ENCODE measurements at places on chromosomes 16 and 17. TPM values are rescaled to one million over a fixed set of nuclear protein-coding genes. Genes with fewer than 3 reads are reported as not detected.

GRCh38 chr17:45306623-45307022 is 10.2 kb downstream of the MAP3K14 start:
- DNase-seq: no peak

The PRRT2 gene
- 0.22 TPM for total RNA-seq

- DNase-seq: no peak
Observed at GRCh38 chr16:66521252-66521713, 28.6 kb downstream of the TK2 start.

The SMIM36 gene
- total RNA-seq: not detected

GRCh38 chr17:42285346-42286050 is 2.8 kb upstream of the STAT5A start:
- DNase-seq: no peak

The KRT12 gene
- not detected for total RNA-seq

All from NCI-H460 (cell line).